ENCODE measurements at places on chromosomes 4 and X.

DNA sequence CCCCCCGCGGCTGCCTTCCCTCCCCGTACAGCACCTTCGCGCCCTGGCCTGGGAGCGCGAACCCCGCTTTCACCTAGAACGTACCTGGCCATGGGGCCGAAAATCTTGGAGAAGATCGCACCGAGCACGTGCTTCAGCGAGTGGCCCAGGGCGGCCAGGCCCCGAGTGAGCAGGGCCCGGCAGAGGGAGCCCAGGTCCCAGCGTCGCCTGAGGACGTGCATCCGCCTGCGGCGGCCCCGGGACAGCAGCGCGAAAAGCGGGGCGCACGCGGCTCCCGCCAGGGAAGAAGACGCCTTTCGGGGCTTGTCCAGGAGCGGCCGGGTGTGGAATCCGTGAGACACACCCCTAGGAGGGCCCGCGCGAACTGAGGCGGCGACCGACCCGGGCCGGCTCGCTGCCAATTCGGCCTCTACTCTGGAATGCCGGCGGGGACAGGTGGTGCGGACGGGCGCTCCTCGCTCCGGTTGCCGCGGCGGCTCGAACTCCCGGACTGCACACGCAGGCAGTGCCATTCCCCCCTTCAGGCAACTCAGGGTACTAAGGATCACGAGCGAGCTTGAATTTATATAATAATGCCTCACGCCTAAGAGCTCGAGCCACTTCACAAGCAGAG lies at the start of gene HS6ST2:
Gene HS6ST2 (minus strand): TSS at position 539 of the 613 bp plus-strand sequence.
- peak; percentile 23 for DNase-seq

GRCh38 chrX:19577181-19577810 lies 62.0 kb upstream of the MAP3K15 start:
- DNase-seq: no peak

- DNase-seq: no peak
These were observed 1.0 kb downstream of the LRP2BP start for GRCh38 chr4:185394568-185395237.

DNA sequence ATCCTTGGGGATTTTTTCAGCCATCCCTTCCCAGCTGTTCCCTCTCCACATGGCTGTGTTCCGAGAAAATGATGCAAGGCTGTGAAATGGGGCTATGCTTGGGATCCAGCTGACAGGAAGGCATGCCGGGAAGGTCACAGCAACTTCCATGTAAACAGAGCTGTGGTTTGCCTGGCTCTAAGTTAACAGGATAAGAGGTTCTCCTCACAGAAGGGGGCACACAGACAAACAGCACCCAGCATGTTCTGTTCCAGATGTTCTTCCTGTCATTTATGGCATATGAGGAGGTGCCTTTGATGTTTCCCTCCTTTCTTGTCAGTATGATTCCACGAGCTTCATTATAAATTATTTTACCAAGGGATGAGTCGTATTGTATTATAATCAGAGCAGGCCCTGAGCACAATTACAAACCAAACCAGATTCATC lies 220.7 kb downstream of the ANTXR2 start:
- DNase-seq: no peak

DNA sequence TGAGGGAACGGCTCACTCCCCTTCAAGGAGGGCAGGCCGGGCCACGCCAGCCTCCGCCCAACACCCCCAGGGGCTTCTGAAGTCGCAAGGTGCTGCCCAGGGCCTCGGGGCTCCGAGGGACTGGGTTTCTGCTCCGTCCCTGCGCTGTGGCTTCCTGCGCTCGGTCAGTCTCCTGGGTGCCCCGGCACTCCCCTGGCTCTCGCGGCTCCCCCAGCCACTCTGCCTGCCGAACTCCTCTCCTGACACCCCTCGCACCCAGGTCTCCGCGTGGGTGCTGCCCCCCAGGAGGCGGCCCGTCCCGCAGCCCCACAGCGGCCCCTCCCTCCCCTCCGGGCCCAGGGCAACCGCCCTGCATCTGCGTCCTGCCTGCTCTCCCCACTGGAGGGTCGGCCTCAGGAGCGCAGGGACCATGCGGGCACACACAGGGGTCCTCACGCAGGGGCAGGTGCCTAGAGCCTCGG lies 151.9 kb downstream of the AFAP1 start:
- no peak for DNase-seq

DNA sequence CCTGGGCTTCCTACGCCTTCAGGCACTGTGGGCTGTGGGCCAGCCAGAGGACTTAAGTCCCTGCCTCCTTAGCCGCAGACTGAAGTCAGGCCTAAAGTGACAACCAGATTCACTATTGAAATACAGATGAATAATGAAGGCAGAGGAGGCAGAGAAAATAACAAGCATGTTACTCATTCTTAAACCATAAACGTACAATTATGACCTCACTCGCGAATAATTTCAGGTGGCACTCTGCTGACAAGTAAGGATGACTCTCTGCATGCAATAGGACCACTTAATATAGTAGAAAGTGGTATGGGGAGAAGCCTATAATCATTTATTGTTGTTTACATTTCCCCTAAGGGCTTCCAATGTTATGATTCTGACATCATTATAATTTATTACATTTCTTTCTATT lies 409.2 kb upstream of the FGF13 start:
- DNase-seq: no peak

- DNase-seq: peak; percentile 34
These were observed 116.5 kb upstream of the RBPJ start for GRCh38 chr4:26204249-26204825.

- peak; percentile 36 for DNase-seq
These were observed 11.6 kb downstream of the SMIM20 start for GRCh38 chr4:25925486-25926201.
